ENCODE measurements at places on chromosomes 2 and 18. TPM values are rescaled to one million over a fixed set of nuclear protein-coding genes. Genes with fewer than 3 reads are reported as not detected.

DNA sequence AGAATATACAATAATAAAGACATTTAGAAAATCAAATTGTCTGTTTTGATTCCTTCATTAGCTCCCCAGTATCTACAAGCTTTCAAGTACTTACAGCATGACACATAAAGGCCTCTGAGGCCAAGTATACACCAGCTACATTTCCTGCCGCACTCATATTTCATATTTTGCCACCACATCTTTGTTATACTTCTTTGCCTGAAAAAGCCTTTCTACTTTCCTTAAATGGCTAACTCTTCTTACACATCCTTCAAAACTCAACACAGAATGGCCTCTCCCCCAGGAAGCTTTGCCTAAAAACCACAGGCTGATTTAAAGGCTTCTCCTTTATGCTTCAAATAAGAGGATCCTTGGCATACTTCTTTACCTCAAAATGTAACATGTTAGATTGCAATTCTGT is 4.5 kb downstream of the STK17B start:
- no peak for DNase-seq

GRCh38 chr2:215161301-215161829 is 22.9 kb upstream of the ABCA12 start:
- no peak for DNase-seq

DNA sequence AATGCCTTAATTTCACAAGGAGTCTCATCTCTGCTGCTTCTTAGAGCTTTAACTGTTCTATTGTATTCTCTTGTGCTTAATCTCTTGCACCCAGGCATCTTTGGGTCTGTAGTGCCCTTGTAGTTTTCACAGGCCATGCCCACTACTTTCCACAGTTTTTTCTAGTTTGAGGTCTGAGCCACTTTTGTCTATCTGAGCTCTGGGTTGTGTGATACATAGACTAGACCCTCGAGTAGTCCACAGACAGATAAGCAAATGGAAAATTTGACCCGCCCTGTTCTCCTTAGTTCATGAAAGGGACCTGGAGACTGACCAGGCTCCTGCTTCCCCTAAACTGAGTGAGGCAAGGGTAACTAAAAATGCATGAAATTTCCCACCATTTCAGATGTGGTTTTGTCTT is 466.8 kb upstream of the ZEB2 start:
- no peak for DNase-seq

DNA sequence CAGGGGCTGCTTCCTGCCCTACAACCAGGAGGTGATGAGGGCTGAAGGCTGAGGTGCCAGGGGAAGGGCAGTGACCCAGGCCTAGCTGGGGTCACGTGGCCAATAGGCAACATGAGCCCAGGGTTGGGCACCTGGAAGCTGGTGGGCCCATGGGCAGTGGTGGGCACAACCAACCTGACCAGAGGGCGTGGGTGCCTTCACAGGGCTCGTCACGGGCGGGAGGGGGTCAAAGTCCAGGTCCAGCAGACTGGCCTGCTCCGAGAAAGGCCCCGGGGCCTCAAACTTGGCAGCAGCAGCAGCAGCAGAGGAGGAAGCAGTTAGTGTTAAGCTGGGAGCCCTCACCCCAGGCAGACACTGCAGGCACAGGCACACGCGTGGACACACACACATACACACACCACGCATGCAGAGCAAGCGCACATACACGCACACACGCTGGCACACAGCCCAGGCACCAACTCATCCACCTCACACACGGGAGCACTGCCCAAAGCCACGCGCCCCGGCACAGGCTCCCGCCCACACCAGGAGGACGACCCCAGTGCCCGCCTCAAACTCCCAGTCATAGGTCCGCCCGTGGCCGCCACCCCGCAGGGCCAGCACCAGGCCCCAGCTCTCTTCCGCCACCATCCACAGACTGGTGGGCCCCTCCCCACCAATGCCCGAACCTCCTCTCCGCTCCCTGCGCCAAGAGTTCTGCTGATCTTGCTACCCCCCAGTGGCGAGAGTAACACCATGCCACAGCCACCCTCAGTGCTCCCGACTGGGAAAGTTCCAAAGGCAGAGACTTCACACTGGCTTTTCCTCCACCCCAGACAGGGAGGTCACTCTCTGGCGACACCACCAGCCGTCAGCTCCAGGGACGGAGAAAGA is 53.0 kb downstream of the BIN1 start:
- peak; percentile 19 for DNase-seq

DNA sequence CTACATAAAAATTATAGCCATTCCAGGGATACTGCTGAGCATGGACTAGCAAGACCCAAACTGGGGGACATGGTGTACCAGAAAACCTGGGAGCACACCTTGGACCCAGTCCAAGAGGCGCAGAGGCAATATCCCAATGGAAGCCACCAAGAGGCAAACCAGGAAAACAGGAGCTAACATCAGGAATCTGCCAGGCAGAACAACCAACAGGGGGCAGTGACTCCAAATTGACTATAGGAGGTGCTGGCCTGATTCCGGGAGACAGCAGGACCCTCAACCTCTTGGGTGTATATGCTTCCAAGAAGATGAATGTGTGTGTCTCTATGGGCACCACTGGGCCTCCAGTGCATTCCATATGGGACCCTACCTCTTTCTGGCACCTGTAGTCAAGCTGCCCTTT is 172.7 kb upstream of the ARL4C start:
- no peak for DNase-seq

DNA sequence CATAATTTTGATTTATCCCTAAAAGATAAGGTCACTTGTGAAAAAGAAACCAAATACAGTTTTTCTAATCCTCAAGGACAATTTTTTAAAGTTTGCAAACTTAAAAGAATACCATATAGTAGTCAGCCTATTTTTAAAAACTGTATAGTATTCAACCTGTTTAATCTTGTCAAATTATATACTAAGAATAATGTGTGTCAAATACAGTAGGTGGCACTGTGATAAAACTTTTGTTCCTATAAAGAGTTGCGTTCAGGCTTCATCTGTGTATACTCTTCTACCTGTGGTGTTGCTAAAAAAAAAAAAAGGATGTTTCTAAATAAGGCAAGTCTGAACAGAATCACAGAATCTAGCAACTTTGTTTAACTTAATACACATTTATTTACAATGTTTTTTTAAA is 68.6 kb downstream of the CCDC138 start:
- no peak for DNase-seq

DNA sequence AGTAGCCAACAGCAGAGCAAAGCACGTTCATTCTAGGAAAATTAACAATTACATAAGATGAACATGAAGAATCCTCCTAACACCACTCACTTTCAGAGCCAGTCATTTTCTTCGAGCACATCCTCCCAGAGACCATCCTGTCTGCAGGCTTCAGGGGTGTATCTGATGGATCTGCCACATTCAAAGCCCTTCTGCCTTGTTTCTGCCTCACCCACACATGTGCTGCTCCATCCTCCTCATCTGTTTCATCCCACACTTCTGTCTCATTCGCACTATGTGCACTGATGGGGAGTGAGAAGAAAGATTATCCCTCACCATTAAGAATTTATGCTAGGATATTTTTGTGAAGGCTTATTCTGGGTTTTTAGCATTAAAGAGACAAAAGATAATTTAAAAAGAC is 287.9 kb upstream of the PKDCC start:
- no peak for DNase-seq

GRCh38 chr2:52335727-52336126 is 1303.8 kb upstream of the NRXN1 start:
- no peak for DNase-seq

DNA sequence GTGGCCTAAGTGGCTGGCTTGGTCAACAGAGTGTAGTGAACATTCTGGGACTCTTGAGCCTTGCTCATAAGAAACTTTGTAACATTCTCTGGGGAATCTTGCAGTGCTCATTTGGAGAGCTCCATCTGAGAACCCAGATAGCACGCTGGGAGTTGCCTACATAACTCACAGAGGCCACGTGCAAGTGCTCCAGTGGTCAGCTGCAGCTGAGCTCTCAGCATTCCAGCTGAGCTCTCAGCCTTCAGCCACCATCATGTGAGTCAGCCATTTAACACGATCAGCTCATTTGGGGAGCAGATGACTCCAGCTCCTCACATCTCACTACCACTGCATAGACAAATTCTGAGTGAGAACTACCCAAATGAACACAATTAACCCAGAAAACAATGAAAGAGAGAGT is 25.5 kb upstream of the CTNNA2 start:
- no peak for DNase-seq

DNA sequence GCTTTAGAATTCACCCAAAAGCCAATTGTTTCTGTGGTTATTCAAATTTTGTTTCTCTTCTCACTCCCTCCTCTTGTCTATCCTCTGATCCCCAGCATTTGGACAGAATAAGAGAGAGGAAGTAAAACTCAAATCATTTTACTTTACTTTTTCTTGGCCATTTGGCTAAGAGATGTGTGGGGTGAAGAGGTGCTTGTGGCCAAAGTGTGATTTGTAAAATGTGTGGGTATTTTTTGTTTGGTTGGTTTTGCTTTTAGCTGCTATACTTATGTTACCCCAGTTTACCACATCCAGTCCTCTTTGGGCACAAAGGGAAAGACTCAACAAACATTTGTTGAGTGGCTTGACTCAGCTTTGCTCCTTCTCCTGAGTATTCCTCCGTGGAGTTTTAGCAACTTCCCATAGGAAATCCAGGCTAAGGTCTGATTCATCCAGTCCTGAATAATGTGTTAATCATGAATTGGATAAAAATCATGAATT is 109.1 kb upstream of the CYP1B1 start:
- DNase-seq = no peak

DNA sequence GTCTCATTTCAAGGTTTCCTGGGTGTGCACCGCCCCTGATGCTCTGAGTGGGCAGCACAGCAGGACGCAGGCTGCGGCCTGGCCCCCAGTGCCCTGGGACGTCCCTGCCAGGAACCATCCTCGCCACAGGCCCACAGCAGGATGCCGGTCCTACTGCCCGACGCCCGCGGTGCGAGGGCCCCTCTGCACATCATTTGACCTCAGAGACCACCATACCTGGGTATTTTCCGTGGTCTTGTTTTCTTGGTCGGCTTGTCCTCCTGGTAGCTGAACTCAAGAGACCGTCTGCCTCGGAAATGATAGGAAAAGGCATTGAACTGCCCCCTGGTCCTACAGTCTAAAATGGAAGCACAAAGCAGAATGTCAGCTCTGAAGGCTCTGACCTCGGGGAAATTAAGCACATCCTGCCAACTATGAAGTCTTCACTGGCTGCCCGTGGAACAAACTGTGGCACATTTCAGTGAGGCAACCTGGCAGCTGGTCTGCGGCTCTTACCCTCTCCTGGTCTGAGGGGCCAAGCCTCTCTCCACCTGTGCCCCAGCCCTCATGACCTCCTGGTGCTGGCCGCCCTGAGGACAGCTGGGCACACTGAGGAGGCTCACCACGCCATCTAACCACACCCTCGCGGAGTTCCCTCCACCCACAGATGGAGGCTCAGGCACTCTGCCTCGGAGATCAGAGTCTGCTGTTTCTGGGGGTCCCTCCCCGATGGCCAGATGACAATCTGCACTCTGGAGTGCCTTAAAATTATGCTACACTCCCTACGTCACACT is 105.0 kb downstream of the PXDN start:
- DNase-seq = no peak

DNA sequence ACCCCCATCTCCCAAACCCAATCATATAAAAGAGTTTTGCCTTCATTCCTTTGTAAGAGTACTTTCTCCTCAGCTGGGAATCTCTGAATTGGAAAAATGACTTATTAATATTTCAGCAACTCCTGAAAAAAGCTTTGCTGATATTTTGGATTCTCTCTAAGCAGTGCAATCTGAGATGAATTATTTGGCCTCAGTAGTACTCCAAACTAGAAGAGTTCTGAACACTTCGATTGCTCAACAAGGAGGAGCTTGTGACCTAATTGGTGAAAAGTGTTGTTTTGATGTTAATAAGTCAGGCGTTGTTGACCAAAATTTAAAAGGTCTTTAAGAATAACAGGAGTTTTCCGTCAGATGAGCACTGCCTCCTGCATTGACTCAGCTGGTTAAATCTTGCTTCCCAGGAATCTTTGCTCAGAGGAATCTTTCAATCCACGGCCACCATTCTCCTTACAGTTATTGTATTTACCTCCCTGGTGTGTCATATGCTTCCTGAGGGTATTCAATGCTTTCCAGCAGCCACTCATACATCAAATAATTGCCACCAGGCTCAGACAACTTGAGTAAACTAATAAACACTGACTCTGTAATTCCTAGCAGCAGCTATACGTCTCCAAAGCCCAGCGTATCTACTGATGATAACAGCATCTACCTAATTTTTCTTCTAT is 24.5 kb upstream of the LIPG start:
- DNase-seq = no peak

DNA sequence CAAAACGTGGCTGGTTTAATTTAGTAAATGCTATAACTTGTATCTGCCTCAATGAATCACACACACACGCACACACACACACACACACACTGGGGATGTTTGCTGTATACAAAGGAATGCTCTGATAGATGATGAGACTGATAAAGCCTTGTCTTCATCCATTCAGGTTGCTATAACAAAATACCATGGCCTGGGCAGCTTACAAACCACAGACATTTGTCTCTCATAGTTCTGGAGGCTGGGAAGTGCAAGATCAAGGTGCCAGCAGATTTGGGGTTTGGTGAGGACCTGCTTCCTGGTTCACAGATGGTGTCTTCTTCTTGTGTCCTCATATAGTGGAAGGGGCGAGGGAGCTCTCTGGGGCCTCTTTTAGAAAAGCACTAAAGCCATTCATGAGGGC is 149.5 kb upstream of the HDAC4 start:
- DNase-seq = no peak

- no peak for DNase-seq
Measured at GRCh38 chr2:197784956-197785941, at the start of gene BOLL. Gene BOLL, minus strand, starts transcription at chr2:197785319. Its CDS starts 3,469 bp downstream, at chr2:197781850.

DNA sequence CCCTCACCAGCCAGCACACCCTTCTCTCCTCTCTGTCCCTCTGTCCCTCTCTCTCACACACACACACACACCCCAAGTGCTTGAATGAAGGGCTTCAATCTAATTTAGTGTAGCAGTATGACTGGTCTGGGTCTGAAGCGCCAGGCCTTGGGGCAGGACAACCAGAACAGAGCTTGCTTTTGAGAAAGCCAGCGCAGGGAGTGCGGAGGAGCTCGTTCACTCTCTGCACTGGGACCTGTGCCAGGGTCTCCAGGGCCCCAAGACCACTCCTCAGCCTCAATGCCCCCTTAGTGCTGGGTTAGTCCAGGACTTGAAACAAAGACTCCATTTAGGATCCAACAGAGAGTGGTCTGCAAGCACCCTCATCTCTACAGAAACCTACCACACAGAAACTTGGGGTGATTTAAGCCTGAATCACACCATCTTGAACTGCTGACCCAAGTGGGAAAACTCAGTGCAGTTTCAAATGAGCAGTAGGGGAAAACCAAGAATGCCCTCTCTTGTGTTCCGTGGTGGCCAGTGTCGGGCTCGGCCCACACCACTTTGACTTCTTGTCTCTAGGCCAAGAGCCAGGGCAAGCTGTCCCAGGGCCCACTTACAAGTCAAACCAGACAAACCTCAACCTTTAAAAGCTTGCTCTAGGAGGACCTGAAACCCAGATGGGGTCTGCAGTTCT is 66.6 kb upstream of the WIPF1 start:
- no peak for DNase-seq

DNA sequence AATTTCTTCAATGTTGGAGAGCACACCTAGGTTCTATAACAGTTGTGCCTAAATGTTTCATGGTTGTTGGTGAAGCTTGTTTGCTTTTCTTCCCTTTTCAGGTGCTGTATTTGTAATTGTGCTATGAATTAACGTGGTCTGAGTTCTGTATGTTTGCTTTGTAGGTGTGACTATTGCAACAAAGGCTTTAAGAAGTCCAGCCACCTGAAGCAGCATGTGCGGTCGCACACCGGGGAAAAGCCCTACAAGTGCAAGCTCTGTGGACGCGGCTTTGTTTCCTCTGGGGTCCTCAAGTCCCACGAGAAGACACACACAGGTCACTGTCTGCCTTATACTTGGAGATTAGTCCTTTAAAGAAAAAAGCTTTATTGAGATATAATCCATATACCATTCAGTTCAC is 91.2 kb downstream of the ZNF236 start:
- DNase-seq = no peak

The CDH2 gene
- total RNA-seq = 126 TPM

The ACTG2 gene
- 2.5 TPM for total RNA-seq

Measured in adrenal gland (tissue), 19 donors.